ENCODE measurements at places on chromosomes 13 and 19.

DNA sequence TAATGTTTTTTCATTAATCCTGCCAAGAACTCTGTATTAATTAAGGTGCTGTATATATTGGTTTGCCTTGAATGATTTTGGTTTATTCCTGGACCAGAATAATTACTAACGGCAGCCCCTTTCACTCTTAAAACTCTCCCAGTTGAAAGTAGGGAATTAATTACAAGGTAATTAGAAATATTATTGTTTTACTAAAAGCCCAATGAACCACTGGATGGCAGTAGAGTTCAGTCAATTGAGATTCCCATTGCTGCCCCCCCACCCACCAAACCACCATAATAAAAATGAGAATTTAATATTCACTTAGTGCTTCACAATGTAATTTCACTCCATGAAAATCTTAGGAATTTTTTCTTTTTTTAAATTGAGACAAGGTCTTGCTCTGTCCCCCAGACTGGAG, 13.7 kb downstream of the WBP4 start:
- peak; percentile 61 for DNase-seq

DNA sequence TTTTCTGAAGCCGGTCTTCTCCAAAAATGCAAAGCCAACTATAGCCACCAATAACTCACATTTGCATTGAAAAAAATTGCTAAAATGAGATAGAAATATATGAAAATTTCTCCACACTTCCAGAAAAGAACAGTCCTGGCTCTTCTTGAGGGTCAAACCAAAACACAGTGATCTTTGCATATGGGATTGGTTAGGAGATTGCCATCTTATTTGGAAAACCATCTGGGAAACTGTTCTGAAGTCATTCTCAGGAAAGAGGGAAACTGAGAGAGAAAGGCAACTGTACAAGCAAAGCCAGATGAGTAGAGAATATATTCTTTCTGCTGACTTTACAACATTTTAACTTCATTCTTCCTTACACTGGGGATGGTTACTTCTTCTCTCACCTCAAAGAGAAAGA, 54.6 kb downstream of the HSPH1 start:
- DNase-seq, result no peak

GRCh38 chr13:34751044-34751443, 191.0 kb upstream of the NBEA start:
- no peak for DNase-seq

- no peak for DNase-seq
These were observed 1163.9 kb downstream of the DIAPH3 start for GRCh38 chr13:58999851-59000250.

DNA sequence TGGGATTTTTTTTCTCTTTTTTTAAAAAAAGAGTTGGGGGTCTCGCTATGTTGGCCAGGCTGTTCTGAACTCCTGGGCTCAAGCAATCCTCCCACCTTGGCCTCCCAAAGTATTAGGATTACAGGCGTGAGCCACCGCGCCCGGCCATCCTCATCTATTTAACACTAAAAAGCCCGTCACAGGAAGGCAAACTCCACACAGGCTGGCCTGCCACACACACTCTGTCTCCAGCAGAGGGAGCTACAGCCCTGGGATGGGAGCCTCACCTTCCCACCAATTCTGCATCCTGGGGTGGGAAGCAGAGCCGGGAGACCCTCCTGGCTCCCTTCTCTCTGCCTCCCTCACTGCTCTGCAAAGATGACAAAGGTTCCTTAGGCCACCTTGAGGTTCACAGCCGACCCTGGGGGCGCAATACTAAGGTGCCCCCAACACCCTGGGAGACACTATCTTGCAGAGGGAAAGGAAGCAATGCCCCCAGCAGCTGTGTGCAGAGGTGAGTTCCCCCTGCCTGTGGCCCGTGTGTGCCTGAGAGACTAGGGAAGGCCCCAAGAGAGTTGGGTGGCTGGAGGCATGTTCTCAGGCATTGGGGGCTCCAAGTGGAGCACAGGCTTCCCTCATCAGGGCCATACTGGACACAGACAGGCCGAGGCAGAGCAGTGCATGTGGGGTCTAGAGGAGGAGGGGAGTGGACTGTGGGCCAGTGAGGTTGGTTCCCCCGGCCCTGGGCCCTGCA, 27.4 kb upstream of the TIMM44 start:
- peak; percentile 62 for DNase-seq

DNA sequence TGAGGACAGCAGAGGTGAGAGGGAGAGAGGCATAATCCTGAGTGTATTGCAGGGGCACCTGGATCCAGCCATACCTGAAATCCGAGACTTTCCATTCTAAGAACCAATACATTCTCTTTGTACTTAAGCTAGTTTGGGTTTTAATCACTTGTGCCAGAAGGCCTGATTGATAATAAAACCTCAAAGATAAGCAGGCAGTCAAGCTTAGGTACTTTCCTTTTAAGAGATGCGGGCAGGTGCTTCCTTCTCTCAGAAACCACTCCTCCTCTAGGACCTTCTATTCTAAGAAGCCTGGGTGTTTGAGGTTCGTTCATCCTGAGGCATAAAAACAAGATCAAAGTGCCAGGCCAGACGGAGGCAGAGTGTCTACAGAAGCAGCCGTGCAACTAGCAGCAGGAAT, 22.2 kb downstream of the FAM187B start:
- no peak for DNase-seq
